ENCODE measurements at places on chromosomes 16 and 17.

DNA sequence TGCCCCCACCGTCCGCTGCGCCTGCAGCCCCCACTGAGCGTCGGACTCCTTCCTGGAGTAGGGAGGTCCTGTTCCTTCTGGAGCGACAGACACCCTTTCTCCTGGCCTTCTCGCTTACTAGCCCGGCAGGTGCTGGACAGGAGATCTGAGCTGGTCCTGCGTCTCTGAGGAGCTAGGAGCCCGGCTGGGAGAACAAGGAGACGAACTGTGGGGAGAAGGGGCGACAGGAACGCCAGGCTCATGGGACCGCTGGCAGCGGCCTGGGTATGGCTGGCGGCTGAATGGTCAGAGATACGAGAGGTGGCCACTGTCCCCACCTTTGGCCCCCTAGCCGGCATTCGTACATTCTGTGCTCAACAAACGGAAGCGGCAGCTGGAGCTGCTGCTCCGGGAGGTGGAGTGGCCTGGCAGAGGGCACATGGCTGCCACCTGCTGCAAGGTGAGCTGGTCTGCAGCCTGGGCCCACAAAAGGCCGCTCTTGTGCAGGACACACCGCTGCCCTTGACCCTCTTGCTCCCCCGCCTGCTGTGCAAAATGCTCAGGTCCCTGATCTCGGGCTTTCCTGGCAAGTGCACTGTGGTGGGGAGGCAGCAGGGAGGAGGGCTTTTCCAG lies 2066.7 kb downstream of the TP53TG3F start:
- no peak for DNase-seq

GRCh38 chr17:73541111-73541510 lies 103.1 kb downstream of the SDK2 start:
- DNase-seq, result no peak

GRCh38 chr16:68978303-68978954 lies 127.0 kb upstream of the HAS3 start:
- DNase-seq, result no peak

- no peak for DNase-seq
These were observed 318.3 kb downstream of the PHKB start for GRCh38 chr16:47779201-47780016.

DNA sequence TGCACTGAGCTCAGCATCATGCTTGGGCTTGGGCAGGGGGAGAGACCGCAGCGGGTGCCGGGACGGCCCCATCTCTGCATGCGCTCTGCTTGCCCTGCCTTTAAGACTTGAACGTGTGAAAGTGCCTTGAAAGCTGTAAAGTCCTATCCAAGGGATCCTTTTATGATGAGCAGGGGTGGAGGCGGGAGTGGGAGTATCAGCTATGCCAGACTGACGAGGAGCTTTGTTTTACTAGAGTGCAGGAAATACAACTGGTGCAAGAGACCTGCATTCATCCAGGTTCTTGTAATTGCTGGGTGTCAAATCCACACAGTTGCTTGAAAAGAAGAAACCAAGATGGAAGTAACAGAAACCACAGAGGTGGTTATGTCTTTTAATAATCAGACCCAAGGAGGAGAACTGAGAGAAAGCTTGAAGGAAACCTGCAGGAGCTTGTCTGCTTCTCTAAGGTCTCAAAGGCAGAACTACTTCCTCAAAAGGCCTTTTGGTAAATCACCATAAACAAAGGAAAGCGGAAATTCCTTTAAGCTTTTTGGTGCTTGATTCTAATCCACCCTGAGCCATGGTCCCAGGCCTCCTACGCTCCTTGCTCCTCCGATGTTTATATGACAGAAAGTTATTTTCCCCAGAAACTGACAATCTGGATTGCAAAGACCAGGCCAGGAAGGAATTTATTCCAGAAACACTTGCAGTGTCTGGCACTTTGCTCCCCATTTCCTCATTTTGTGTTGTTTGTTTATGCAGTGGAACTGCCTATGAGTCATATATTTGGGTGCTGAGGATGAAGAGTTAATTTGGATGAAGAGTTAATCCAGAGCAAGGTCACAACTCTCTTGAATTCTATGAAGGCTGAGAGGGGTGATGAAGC lies 51.3 kb upstream of the FBXO47 start:
- no peak for DNase-seq

DNA sequence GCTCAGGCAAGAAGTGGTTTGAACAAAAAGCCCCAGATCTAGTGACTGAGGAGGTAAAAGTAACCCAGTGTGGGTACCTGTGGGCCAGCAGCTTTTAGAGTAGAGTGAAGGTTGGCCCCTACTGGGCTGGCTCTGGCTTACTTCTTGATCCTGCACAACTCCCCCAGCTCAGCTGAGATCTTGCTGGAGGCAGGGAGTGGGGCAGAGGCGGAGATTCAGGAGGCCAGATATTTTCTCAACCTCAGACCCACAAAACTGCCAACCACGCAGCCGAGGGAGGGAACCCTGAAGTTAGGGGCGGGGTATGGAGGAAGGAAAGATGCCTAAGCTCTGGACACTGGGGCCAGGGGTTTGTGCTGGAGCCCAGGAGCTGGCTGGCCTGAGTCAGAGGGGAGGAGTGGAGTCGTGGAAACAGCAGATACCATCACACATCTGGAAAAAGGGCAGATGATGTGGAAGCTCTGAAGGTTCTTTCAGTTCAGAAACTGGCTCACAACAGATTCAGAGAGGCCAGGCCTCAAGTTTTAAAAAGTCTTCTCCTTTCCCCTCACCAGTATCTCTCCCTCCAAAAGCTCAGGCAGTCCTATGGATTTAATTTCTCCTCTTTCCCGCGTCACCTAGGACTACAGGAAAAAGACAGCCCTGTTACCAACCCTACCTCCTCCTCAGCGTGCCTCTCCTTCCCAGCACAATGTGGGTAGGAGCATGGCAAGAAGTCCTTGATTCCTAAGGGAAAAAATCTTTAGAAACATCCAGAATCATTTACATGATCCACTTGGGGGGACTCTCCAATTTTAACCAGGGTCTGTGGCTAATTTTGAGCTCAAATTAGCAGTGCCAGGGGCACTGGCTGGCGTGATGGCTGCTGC lies 48.1 kb downstream of the MYO18A start:
- no peak for DNase-seq

GRCh38 chr17:8697323-8697741 lies 47.3 kb downstream of the CCDC42 start:
- DNase-seq, result no peak

- no peak for DNase-seq
These were observed at the start of gene TNFSF12 for GRCh38 chr17:7548585-7549400. TSS of gene TNFSF12 (plus strand) at chr17:7549058. CDS start at chr17:7549154, 96 bp downstream.
